ENCODE measurements at places on chromosomes 11 and 22.

GRCh38 chr11:118305726-118306125 lies 1.2 kb downstream of the CD3E start:
- no peak for DNase-seq

DNA sequence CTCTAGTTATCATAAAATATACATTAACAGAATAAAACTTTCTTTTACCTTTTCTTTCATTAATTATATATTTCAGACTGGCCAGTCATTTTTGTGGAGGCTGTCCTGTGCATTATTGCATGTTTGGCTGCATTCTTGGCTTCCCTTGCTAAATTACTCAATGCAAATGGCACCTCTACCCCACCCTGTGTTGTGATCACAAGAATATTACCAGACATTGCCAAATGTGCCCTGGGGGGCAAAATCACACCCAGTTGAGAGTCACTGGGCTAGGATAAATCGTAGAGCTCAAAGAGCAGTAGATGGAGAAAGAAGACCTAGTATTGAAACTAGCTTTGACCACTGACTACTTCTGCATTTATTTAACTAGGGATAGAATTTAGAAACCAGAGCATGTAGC lies 1257.8 kb upstream of the TENM4 start:
- no peak for DNase-seq

- DNase-seq: no peak
Measured at GRCh38 chr11:65858681-65859087, 704 bp upstream of the CFL1 start.

DNA sequence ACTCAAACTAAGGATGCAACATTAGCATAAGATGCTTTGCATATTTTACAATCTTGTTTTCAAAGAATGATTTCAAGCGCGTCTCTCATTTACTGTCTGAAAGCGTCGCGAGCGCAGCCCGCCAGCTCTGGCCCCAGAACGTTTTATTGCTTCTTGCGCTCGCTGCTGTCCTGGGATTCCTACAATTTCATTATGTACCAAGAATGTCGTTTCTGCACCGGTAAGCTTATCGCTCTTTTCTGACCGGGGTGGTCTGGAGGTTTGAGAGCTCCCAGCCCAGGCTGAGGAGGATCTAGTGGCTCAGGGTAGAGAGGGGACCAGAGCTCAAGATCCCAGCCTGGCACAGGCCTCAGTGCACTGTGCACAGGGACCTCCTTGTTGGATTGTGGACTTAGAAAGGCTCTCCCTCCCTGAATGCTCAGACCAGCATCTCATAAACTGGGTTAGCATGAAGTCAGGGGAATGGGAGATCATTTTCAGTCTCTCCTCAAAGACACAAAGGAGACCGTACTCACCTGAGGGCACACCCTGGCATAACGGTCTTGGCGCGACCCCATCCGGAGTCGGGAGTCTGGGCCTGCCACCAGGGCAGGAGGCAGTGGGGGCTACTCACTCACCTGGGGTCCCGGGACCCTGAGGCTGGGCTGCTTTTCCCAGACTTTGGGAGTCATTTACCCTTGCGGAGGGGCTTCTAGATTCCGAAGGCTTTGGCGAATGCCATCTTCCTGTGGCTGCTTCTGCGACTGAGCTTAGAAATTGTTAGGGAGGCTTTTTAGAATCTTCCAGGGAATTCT lies 817.4 kb downstream of the BRD1 start:
- DNase-seq: peak; percentile 13

GRCh38 chr11:15920856-15921629 lies 435.3 kb downstream of the SOX6 start:
- no peak for DNase-seq

- peak; percentile 15 for DNase-seq
Measured at GRCh38 chr22:30869667-30870395, 98.7 kb downstream of the MORC2 start.

DNA sequence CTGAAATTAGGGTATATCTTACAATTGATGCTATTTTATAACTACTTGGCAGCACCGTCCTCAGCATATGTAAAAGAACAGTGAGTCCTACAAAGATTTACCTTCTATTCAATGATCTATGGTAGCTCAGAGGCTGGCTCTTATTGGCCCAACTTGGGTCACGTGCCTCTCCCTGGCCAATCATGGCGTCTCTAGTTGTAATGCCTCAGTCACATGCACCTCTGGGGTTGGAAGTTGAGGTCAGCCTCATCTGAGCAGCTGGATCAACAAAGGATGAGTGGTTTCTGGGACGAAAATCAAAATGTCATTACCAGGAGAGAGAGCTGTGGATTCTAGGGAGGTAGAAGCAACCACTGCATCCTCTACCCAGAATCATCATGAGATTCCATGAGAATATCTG lies 22.9 kb upstream of the ASPHD2 start:
- no peak for DNase-seq

DNA sequence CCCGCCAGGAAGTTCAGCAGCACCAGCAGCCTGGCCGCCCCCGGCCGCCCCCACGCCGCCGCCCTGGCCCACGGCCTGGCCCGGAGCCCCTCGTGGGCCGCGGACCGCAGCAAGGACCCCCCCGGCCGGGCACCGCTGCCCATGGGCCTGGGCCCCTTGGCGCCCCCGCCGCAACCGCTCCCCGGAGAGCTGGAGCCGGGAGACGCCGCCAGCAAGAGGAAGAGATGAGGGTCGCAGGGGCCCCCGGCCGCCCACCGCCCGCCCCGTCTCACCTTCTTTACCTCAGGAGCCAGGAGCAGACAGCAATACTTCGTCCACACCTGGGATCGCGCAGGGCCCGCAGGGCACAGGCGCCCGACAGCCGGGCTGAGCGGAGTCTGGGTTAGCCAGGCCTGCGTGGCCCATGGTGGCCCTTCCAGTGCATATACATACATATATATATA lies 115.6 kb downstream of the CACNA1I start:
- DNase-seq: no peak

DNA sequence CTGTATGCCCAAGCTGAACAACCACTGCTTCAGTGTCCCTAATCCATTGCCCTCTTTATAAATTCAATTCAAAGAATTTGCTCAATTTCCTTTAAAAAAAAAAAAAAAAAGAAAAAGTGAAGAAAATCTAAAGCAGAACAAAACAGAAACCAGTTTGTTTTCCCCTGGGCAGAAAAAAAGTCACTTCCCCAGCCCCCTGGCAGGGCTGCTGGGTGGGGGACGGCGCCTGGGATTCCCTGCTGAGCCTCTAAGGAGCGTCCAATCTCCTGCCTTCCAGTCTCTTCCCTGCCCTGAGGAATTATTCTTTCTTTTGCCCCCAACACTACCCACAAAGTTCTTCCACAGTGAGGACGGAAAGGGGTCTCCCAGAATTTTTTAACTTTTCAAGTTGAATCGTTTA lies 23.9 kb downstream of the DKK3 start:
- DNase-seq: no peak

GRCh38 chr11:81092522-81092921 lies 1641.1 kb downstream of the FAM181B start:
- DNase-seq: no peak

- no peak for DNase-seq
Measured at GRCh38 chr11:16350125-16350524, 6.2 kb downstream of the SOX6 start.

DNA sequence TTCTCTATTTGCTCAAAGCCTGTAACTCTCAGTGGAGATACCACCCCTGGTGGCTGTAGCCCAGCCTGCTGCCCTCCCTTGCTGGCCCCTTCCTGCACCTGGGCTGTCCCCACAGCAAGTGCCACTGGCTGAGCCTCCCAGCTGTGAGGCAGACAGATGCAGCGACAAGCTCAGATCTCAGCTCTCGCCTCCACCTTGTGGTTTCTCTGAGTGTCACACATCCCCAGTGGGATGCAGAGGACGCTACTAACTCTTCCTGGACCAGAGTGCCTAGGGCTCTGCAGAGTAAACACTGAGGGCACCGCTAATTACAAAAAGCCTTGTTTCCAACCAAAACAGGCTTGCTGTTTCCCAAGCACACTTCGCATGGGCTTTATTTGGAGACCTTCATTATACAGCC lies 8.9 kb downstream of the YPEL1 start:
- DNase-seq: no peak

GRCh38 chr11:73818846-73819245 lies 31.2 kb downstream of the MRPL48 start:
- DNase-seq: no peak

GRCh38 chr22:23714596-23715578 lies 24.1 kb downstream of the RGL4 start:
- DNase-seq: no peak

DNA sequence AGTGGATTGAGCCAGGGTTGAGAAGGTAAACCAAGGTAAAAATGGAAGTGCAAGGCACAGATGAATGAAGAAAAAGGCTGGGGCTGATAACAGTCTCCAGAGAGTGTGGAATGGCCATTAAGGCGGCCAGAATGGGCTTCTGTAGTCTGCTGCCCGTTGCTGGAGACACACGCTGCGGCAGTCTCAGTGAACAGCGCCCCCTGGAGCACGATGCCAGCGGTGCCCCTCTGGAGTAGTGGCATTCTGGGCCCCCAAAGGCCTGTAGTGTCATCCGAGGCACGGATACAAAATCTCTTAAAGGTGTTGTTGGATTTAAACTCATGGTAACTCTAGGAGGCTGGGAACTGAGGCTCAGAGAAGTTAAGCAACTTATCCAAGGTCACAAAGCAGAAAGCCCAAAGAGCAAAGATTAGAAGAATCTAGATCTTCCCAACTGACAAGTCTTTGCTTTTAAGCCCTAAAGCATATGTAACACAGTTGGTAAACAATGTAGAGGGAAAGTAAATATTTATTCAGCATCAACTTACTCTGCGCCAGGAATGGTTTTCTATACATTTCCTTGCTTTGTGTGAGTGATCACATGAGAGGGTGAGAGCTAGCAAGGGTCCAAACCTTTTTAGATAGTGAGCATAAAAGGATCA lies 18.2 kb downstream of the KCNJ1 start:
- peak; percentile 48 for DNase-seq

GRCh38 chr11:24289301-24289700 lies 207.6 kb upstream of the LUZP2 start:
- DNase-seq: no peak

DNA sequence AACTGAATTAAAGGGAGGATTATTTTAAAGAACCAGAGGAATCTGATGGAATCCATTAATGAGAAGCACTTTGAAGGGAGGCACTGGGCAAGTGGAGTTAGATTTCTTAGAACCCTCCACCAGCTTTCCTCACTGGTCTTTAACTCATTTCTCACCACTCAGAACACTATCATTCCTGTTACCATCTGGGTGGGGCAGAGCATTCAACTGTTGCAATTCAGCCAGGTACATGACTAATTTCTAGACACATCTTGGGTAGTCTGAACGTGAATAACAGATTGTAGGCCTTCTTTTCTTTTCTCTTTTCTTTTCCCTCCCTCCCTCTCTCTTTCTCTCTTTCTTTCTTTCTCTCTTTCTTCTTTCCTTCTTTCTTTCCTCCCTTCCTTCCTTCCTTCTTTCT lies 15.5 kb upstream of the MMP1 start:
- no peak for DNase-seq

DNA sequence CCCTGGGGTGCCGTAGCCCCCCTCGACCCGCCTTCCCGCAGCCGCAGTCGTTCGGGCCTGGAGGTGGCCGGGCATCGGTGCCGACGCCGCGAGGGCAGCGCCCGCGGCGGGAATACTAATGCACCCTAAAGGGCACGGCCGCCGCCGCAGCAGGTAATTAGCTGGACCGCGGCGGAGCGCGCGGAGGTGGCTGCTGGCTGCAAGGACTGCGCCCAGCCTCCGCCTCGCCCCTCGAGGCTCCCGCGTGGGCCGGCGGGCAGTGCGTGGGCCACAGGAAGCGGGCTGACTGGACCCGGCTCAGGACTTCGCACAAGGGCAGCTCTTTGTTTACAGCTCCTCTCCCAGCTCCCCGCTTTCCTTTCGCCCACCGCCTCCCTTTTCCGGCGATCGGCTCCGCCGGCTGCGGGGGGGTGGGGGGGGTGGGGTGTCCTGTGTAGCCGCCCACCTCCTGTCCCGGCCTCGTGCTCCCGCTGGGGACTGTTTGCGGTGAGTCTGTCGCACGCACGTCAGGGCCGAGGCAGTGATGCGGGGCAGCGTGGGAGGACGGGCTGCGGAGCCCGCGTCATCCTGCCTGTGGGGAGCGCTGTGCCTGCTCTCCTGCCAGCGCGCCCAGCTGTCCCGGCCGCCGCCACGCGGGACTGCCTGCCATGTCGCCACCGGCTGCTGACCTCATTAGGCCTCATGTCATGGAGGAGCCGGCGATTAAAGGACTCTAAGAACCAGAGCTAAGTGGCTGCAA lies 53.2 kb downstream of the GRIK4 start:
- DNase-seq: no peak

GRCh38 chr11:75082601-75083216 lies 14.0 kb downstream of the OR2AT4 start:
- no peak for DNase-seq

GRCh38 chr11:132535830-132536229 lies 996.5 kb downstream of the OPCML start:
- DNase-seq: no peak

DNA sequence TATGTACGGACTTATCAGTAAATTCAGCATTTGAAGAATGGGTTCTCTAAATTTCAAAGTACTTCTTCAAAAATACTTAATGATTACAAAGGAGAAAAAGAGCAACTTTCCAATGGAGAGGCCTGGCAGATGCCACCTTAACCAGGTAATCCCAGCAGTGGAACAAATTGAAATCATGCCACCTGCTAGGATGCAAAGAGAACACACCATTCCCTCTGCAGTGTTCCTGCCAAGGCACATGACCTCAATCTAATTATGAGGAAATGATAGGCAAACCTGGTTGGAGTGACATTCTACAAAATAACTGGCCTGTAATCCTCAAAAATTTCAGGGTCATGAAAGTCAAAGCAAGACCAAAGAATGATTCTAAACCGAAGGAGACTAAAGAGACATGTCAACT lies 21.5 kb downstream of the TNRC6B start:
- DNase-seq: no peak

- no peak for DNase-seq
Measured at GRCh38 chr22:42678894-42679293, 29.7 kb upstream of the CYB5R3 start.

DNA sequence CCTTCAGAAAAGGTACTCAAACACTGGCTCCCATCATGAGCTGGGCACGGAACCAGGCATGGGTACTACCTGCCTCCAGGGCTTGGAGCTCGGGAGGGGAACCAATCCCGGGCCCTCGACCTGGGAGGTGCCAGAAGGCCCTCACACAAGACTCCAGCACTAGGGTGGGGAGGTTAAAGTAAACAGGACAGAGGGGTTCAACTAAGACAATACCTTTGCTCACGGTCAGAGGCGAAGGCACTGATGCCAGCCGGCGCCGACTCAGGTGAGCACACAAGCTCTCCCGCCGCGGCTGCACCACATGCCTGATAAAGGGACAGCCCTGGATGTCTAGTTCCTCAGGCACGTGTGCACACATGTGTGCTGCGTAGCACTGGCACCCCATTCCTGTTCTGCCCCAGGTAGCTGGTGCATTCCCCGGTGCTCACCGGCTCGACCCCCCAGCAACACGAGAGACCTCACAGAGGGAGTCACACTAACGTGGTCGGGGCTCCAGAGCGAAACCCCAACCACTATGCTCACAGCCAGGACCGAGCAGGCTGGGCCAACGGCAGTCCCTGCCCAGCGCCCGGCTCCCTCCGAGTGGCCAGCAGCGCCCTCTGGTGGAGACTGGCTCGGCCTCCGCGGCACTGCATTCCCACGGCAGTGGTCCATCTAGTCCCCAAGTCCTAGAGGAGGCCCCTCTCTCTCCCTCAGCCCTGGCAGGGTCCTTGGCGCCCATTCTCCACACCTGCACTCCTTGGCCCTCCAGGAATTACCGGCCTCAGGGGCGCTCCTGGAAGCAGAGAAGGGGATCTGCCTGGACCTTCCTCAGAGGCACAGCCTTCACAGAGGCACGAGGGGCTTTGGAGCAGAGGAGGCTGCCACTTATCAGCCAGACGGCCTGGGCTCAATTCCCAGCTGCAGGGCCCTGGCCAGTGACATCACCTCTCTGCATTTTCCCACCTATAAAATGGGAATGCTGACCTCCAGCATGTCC lies 28.8 kb upstream of the MOB2 start:
- peak; percentile 72 for DNase-seq

- DNase-seq: peak; percentile 55
Measured at GRCh38 chr22:21443735-21444421, 23.3 kb upstream of the TMEM191C start.
